ENCODE measurements at places on chromosomes 4 and X.
A peak's percentile ranks its signal among the peaks of the same experiment; 100 is the strongest.

DNA sequence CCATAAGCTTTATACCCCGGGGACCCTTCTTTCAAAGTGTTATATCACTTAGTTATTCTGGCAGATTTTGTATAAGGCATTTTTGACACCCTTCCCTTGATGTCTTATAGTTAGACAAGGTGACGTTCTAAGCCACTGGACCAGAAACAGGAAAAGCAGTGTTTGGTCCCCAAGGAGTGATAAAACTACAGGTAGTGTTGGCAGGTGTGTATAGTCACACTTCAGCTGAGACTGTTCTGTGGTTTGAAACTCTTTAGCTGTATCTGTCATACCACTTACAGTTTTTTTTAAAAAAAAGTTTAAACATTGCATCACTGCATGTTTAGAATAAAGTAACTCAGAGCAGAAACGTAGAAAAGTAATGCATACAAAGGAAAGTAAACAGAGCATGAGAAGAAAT, 48.5 kb downstream of the TLL1 start:
- no peak for DNase-seq

GRCh38 chrX:10199212-10199611, 42.4 kb downstream of the CLCN4 start:
- DNase-seq: no peak

GRCh38 chr4:33948921-33949320, 2295.4 kb downstream of the ARAP2 start:
- no peak for DNase-seq

- no peak for DNase-seq
These were observed 48.8 kb downstream of the IGFBP7 start for GRCh38 chr4:57061395-57061794.

GRCh38 chrX:41481264-41482109, 34.3 kb downstream of the NYX start:
- no peak for DNase-seq

DNA sequence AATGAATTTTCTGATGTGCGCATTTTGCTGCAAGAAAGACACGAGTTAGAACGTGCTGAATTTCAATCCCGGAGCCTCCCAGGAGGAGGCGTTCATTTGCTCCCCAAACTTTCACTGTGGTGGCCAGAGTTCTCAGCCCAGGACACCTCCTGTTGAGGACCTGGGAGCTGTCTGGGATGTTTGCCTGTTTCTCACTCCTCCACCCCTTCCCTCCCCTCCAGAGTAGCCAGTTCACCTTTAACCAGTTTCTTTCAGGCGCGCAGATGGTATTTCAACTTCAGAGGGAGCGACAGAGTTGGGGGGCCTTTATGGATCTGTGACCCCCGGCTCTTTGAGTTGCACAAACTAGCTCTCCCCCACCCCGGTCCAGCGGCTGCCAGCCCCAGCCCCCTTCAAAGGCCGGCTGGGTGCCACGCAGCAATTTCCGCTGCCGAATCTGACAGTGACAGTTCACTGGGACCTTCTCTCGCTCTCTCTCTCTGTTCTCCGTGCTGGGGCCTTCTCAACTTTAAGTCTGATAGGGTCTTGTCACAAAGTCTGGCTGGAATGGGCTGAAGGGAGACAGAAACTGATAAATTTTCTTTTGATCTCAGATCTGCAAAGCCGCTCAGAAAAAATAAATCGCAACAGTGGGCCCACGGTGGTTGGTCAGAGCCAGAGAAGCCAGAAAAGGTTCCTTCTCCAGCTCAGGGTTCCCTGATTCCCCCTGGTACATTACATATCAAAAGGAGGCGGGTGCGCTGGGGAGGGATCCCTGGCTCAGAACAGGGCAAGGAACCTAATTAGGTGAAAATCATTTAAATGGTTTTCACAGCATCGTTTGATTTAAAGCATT, 100.0 kb upstream of the STX18 start:
- no peak for DNase-seq

DNA sequence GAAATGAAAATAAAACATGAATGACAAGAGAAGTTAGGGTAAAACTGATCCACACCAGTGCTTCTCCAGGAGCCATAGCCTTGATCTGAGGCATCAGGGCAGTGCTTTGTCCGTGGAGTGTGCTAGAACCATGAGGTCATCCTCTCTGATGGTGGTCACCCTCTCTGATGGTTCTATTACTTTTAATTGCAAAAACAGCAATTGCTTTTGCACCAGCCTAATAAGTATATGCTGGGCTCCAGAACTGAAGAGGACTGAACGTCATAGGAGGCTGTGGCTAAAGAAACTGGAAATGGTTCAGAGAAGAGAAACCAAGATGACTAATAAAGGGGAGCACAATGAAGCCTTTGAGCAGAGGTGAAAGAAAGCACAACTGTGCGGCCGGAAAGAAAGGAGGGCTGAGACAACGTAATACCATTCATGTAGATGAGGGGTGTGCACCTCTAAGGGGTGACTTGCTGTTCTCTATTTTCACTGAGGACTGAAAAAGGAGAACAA, 17.0 kb upstream of the TMEM154 start:
- DNase-seq: no peak

GRCh38 chrX:15215366-15215765, 54.5 kb downstream of the ASB9 start:
- no peak for DNase-seq

DNA sequence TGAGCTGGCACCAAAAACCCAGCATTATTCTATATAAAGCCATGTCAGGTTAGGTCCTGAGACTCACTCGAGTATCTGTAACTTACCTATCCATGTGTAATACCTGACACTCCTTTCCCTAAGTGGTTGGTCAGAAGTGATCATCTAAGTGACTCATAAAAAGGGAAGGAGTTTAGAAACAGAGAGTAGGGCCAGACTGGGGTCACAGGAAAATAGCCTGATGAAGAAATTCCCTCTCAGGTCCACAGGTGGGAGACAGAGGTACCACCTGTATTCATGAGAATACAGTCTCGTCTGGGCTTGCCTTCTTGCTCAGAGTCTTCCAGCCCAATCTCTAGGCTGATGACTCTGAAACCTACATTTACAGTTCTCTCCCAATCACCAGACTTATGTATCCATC, 161.8 kb upstream of the MAP3K15 start:
- DNase-seq: no peak

GRCh38 chr4:139838811-139839210, 173.2 kb downstream of the MGST2 start:
- no peak for DNase-seq

- DNase-seq: no peak
These were observed 48.2 kb upstream of the CDKN2AIP start for GRCh38 chr4:183396227-183396637.

GRCh38 chr4:113285501-113285900, 236.0 kb downstream of the ANK2 start:
- DNase-seq: no peak

GRCh38 chrX:19865567-19866363, 21.6 kb downstream of the SH3KBP1 start:
- DNase-seq: no peak

DNA sequence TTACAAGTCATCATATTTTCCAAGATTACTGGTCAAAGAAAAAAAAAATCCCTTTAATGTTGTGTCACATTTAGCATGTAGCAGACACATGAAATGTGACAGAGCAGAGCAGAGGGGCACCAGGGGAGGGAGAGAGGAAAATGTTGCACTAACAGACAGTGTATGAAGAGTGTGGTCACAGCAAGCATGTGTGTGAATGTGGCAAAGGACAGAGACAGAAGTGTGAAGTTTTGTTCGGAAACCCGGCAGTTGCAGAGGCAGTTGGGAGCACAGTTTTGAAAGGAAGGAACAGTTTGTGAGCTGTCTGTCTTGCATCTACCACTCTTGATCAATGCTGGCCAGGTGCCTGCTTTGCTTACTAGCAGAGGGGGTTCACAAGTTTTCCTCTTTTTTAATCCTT, 83.9 kb upstream of the MAP3K15 start:
- no peak for DNase-seq

DNA sequence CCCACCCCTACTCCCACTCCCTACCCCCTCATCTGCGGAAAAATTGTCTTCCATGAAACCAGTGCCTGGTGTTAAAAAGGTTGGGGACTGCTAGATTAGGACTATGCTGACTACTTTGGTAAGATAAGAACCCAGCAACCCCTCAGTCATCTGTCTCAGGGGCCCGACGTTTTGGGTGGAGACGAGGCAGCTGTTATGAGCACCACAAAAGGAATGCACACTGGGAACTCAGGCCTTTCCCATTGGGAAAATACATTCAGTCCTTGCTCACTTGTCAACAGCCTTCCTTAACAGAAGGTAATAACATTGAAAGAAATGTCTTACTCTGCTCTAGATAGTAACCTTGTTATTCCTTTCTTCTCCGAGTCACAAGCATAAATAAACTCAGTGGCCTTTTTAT, 310.8 kb downstream of the AFF2 start:
- no peak for DNase-seq

GRCh38 chrX:125203737-125204578, 115.7 kb upstream of the TEX13C start:
- DNase-seq: no peak

DNA sequence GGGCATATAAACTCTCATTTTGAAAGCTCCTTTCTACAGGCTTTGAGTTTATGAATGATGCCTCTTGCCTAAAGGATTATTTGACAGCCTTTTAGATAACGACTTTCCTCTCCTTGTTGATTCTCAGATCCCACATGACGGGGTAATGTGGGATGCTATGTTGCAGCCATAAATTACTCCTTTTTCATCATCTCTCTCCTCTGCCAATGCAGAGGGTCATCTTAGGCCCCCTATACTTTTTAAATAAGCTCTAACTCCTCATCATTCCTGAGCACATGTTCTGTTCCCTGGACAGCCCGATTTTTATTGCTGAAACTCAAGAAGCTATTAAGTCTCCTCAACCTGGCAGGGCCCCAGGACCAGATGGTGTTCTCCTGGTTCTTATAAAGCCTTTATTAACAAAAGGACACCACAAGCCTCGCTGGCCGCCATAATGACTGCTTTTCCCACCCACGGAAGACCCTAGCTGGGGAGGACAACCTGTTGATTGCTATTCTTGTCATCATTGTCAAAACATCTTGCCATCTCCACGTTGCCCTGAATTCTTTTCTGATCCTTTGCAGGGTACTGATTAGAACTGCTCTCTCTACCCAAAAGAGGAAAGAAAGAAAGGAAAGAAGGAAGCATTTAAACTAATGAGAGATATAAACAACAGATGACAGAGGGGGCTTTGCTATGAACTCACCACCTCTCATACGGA, 150.7 kb downstream of the DHX15 start:
- DNase-seq: no peak

- no peak for DNase-seq
These were observed 7.3 kb downstream of the PPP1R3F start for GRCh38 chrX:49276671-49277534.

- no peak for DNase-seq
These were observed 9.0 kb downstream of the ZNF275 start for GRCh38 chrX:153342762-153343558.

GRCh38 chr4:8702516-8703400, 110.2 kb downstream of the CPZ start:
- no peak for DNase-seq

- no peak for DNase-seq
These were observed 14.4 kb upstream of the ZNF41 start for GRCh38 chrX:47497271-47497888.

DNA sequence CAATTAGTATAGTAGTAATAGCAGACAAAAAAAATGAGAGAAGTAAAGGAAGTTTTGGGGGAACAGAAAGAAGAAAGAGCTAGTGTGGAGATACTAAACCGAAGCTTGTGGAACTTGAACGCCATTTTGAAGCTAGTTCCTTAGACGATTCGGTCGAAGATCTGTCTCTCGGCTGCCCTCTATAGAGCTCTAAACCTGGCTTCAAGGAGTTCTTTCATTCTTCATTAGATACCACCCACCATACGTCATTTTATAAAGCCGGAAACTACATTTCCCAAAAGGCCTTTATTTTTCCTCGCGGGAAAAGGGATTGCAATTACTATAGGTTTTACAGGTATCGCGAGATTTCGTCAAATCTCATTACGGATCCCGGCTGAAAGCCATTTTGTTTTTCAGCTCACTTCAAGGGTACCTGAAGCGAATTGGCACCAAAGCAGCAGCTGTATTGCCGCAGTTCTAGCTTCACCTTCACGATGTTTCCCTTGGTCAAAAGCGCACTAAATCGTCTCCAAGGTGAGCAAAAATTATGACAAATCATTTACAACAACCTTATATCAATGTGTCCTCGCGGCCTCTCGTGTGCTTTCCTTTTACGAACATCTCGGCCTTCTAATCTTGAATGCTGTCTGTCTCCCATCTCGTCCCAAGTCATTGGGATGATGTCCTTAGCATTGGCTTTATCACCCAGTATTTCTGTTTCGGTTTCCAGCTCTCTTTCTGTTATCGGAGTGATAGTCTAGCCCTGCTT, at the start of gene COX7B:
TSS of gene COX7B (plus strand) at position 388 of the 748 bp plus-strand sequence. CDS start at position 474, 86 bp downstream.
- DNase-seq: peak; percentile 92

DNA sequence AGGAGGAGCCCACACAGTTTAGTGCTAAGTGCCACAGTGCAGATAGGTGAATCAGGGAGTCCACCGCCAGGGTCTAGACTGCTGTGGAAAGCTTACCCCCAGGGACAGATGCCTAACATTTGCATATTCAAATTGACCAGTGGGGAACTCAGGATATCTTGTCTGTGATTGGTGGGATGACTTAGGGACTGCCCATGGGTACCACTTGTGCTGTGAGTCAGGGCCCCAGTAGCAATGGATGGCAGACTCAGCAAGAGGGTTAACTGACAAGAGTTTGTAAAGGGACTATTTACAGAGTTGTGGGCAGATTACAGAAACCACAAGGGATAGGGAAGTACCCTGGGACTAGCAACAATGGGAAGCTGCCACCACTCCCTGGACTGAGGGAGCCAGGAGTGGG, 282.1 kb downstream of the BCOR start:
- no peak for DNase-seq

- no peak for DNase-seq
These were observed 41.8 kb downstream of the PRKG2 start for GRCh38 chr4:81173213-81173612.

DNA sequence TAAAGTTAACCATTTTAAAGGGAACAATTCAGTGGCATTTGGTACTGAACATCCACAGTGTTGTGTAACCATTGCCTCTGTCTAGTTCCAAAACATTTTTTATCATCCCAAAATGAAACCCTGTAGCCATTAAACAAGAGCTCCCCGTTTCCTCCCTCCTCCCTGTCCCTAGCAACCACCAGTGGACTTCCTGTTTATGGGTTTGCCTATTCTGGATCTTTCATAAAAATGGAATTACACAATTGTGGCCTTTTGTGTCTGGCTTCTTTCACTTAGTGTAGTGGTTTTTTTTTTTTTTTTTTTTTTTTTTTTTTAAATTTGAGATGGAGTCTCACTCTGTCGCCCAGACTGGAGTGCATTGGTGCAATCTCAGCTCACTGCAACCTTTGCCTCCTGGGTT, 11.6 kb downstream of the RBMX2 start:
- no peak for DNase-seq

- no peak for DNase-seq
These were observed 55.6 kb downstream of the SRPX start for GRCh38 chrX:38165023-38165422.

DNA sequence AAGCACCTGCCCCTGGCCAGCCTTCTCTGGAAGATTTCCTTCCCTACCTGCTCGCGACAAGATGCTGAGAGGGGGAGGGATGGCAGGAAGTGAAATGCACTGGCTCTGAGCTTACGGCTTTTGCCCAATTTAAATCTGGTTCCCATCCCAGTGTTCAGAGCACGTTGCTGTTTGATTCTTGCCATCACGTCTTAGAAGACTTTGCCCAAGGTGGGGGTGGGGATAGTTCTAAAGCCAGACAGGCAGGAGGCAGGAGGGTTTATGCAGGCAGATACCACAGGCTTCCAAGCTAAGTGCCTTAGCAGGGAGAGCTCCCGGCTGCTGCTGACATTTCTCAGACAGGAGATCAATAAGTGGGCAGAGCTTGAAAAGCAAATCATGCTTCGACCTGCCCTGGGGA, 393.9 kb downstream of the MID1IP1 start:
- DNase-seq: no peak
